ENCODE measurements at places on chromosomes 7 and 10.
A peak's percentile ranks its signal among the peaks of the same experiment; 100 is the strongest.

- no peak for DNase-seq
Observed at GRCh38 chr10:113382691-113383090, 170.2 kb upstream of the HABP2 start.

- DNase-seq = no peak
Observed at GRCh38 chr7:94176694-94177200, 172.6 kb upstream of the BET1 start.

DNA sequence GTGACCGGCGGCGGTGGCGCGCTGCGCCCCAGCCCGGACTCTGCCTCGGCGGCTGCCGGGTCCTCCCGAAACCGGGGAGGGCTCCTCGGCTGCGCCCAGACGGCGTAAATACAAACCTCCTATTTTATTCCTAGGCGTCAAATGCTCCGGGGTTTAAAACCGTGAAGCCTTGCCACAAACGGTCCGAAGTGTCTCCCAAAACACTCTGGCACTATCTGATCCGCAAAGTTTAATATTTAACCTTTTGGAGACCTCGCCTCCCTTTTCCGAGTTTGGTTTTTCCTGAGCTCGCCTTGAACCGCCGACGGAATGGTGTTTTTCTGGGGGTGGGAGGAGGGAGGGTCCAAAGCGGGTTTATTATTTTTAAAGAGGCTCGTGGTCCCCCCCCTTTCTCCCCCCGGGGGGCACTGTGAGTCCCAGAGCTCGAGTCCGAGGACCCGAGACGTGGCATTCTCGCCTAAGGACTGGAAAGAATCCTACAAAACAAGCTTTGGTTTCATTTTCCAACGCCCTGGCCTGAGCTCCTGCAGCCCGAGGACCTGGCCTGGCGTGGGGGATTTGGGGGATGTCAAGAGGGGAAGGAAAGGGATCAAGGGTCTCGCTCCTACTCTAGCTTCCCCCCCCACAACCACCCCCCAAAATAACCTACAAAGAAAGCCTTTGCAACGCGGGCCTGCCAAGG lies 1.8 kb downstream of the TNRC18 start:
- peak; percentile 81 for DNase-seq

DNA sequence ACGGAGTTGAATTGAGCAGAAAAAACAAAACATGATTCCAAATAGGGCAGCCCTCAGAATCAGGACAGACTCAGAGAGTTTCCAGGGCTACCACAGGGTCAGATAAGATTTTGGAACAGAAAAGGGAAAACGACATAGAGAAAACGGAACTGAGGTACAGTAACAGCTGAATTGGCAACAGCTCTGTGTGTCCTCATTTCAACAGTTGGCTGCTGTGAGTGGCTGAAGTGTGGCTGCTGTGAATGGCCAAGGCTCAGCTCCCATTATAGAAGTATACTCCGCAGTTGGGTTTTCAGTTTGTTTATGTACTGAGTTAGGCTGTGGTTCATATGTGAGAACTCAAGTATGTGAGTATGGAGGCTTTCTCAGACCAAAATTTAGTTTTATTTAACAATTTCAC lies 32.0 kb downstream of the ANTXRL start:
- no peak for DNase-seq

- no peak for DNase-seq
Observed at GRCh38 chr7:563629-564170, 44.1 kb upstream of the PDGFA start.

- no peak for DNase-seq
Observed at GRCh38 chr7:144709066-144709465, 126.8 kb downstream of the TPK1 start.

DNA sequence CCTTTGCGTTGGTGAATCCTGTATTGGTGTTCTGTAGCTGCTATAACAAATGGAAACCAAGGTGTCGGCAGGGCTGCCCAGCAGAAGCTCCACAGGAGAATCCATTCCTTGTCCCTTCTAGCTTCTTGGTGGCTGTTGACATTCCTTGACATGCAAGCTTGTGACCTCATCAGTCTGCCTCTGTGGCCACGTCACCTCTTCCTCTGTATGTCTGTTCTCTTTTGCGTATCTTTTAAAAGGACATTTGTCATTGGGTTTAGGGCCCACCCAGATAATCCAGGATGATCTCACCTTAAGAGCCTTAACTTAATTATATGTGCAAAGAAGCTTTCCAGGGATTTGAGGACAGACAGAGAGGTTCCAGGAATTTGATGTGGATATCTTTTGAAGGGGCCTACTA lies 15.3 kb upstream of the ZCCHC24 start:
- no peak for DNase-seq

DNA sequence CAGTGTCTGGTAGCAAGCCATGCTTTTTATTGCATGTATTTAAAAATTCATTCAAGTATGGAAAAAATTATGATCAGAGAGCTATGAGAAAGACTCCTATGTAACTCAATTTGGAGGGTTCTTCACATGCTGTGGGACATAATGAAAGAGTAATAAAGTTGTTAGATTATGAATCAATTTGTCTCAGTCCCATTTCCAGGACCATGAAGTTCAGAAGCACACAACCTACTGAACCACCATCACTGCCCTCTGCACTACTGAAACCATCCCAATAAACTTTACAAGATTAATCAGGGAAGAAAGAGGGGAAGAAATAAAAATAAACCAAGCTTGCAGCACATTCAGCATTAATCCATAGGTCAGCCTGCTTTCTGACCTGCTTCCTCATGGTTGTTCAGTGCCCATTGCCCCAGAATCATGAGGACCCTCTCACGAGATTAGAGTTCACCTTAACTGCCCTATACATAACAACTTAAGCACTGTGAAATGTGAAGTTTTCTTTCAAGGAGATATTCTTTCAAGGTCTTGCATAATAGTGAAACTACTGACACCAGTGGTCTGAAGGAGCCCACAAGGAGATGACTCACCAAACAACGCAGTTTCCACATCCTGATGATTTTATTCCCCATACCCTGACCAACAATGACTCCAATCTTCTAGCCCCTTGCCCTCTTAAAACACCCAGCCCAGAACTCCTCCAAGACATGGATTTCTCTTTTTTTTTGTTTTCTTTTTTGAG lies 171.5 kb upstream of the ADCY1 start:
- peak; percentile 80 for DNase-seq

DNA sequence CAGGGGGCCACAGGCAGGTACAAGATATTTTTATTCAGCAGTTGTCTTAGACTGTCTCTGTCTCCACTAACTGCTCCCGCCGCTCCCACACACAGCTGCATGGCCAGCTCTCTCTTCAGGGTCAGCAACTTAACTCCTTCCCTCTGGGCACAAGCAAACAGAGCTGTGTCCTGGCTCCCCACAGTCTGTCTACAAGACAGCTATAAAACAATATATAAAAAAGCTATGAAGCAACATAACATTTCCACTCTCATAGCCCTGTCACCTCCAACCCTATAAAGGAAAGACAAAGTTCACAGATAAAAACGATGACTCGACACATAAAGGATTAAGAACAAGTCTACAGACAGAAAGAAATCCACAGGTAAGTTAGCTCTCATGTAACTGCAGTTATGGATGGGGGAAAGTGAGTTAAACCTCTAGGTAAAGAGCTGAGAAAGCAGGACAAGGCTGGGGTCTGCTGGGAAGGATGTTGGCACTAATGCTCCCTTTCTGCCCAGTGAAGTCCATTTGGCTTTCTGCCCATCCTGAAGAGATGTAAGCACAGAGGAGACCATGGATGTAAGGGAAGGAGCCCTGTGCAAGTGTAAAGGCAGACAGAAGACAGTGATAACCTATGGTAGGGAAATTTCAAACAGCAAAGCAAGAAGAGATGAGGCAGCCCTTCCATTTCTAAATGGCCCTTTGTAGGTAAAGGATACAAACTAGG lies 27.0 kb downstream of the RAPGEF5 start:
- no peak for DNase-seq

DNA sequence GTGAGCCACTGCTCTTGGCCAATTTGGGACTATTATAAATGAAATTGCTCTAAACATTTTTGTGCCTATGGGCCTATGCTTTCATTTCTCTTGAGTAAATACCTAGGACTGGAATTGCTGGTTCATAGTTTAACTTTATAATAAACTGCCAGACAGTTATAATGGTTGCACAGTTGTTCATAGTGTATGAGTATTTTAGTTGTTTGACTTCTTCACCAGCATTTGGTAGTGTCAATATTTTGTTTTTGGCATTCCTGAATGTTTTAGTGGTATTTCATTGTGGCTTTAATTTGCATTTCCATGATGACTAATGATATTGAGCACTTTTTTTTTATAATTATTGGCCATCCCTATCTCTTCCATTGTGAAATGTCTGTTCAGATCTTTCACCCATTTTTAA lies 29.5 kb downstream of the PLEKHA8 start:
- peak; percentile 17 for DNase-seq

DNA sequence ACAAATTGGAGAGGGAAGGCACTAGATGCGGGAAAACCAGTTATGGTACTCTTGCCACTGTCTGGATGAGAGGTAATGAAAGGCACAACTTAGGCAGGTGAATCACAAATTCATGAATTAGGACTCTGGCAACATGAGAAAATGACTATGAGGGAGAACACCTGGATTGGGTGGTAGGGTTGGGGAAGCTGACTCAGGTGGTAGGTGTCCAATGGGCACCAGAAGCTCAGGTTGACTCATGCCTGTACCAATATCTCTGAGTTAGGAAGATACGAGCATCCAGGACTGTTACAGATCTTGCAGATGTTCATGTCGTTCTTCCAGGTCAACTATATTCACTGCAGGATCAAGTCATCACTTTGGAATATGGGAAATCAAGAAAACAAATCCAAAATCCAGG lies 56.7 kb downstream of the NPY start:
- no peak for DNase-seq

- DNase-seq = peak; percentile 95
Observed at GRCh38 chr10:23345861-23346260, 1.3 kb upstream of the C10orf67 start.

DNA sequence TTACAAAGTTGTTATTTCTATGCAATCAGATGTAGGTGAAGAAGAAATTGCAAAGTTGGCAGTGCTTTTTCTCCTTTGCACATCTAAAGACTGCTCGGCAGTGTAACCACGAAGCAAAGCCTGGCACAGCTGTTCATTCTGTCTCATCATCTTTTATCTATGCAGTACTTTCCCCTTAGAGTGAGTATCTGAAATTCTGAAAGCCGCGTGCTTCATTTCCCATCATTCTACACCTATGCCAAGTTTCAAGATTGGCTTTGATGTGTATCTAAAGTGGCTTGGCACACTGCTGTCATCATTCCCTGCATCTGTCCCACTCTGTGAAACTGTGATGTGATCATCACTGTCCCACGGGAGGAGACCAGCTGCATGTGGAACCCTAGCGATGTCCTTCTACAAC lies 15.2 kb downstream of the SOSTDC1 start:
- no peak for DNase-seq

- DNase-seq = peak; percentile 48
Observed at GRCh38 chr7:121395494-121395960, 581 bp downstream of the FAM3C start.

DNA sequence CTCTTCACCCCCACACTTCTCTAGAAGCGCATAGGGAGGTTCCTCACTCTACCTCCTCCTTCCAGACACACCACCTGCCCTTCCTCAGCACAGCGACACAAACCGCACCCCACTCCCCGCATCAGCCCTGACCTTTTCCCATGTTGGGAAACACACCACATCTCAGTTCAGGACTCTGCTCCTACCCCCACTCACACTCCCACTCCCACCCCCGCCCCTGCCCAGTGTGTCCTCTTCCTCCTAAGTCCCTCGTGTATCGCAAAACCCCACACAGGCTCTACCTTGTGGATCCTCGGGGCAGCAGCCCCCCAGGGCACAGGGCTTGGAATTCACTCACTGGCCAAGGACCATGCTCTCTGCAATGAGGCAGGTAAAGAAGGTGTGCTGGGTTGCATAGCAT lies 4.2 kb upstream of the AOC1 start:
- no peak for DNase-seq

- DNase-seq = peak; percentile 98
Observed at GRCh38 chr10:74589226-74589673, 237.2 kb upstream of the KAT6B start.

- no peak for DNase-seq
Observed at GRCh38 chr7:157019718-157020451, 9.4 kb upstream of the MNX1 start.

DNA sequence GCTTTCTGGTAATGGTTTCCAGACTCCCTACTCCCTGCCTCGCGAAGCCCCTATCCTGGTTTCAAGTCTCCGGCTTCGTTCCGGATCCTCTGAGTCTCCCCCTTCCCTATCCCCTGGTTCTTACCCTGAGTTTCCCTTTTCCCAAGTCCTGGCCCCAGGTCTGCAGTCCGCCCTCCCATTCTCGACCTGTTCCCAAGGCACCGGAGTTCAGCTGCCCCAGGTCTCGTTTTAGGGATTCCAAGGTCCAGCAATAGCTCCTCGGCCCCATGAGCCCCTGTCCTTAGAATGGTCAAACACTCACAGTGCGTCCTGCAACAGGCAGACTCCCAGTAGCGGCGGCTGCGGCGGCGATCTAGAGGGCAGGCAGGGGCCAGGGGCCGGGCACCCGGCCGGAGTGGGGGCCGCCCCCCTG lies 274 bp downstream of the PITX3 start:
- DNase-seq = no peak

- DNase-seq = no peak
Observed at GRCh38 chr7:33137103-33137502, 7.7 kb downstream of the BBS9 start.

DNA sequence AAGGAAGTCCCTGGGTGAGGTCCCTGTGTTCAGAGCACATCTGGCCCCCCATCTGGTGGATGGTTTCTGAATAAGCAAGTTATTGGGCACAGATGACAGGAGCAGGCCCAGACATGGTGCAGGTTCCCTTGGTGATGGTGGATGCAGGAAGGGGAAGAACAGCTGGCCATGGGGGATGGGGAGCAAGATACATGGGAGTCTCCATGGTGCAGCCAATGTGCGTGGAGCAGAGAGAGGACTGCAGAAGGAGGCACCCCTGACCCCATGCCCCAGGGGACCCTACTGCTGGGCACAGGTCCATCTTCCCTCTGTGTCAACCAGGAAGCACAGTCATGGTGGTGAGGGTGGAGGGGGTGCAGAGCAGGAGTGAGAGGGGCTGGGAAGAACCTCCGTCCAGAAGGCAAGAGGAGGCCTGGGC lies 43.8 kb upstream of the RABGEF1 start:
- DNase-seq = peak; percentile 38

- no peak for DNase-seq
Observed at GRCh38 chr10:116676633-116677032, 55.9 kb downstream of the PNLIPRP2 start.

DNA sequence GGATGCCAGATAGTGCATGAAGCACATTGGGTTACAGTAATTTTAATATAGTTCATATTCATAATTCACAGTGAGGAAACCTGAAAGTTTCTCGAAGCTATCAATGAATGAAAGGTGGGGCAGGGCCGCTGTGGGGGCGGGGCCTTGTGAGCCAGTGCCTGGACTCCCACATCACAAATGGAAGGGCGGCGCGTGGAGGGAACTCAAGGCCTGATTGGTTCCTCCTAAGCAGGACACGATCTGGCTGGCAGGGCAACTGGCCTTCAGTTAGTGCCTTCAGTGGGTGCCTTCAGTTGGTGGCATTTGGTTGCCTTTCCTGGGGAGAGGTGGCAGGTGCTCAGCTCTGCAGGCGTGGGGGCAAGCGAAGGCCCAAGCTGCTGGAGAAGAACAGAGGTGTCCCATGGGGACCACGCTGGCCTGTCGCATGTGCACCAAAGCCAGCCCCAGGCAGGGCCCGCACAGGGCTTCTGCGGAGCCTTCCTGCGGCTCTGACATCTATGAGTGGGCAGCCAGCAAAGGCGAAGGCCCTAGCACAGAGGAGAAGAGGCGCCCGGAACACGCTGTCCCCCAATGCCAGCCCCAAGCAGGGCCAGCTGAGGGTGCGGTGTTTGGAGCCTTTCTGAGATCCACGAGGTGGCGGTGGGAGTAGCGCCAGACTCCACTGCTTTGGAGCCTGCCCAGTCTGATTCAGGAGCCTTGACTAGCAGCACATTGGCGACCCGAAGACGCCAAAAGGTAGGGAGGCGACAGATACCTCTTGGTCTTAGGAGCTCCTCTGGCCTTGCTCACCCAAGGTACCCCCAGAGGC lies 118.0 kb upstream of the PDSS1 start:
- DNase-seq = no peak

All from fibroblast of skin of right quadriceps (primary cell).